ENCODE measurements at places on chromosomes 12 and 14.

GRCh38 chr12:89943463-89943862 is 234.8 kb upstream of the ATP2B1 start:
- no peak for DNase-seq

- DNase-seq = no peak
Measured at GRCh38 chr12:38056701-38057689, 259.6 kb upstream of the ALG10B start.

DNA sequence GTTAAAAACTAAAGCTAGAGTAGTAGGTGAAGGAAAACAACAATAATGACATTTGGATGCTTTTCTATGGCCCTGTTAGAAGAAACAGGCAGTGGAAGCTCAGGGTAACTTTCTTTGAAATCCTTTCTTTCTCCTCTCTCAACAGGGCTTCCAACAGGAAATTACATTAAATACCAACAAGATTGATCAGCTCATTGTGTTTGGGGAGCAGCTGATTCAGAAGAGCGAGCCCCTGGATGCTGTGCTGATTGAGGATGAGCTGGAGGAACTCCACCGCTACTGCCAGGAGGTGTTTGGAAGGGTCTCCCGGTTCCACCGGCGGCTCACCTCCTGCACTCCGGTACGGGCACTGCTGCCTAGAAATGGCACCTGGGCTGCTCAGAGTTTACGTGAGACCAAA is 81.5 kb downstream of the ESR2 start:
- DNase-seq = no peak

DNA sequence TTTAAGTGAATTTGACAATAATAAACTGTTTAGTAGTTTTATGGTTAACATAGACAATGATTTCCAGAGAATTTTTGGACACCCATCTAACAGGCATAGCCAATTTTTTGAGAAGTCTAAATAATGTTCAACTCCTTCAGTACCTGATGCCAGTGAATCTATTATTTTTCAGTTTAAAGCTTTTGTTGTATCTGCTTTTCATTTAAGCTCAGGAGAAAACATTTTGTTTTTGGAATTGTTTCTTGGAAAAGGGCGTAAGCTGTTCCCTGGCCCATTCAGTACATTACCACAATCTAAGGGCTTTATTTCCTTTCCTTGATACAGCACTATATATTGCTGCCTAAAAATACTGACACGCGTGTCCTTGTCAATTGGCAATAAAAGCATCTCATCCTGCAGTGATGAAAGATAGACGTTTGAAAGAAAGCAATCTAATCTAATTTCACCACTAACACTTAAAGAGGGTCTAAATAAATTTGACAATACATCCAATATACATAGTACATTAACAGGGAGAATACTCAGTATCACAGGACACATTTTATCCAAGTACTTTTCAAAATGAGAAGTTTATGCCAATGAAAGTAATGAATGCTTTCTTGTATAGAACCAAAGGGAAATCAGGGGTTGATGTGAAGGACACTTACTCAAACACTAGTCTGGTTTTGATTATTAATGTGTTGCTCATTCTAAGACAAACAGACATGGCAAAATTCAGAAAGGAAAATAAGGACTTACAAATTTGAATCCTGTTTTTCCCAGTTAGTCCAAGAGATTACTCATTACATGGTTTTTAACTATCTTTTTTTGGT is 104.2 kb upstream of the LGR5 start:
- DNase-seq = no peak

DNA sequence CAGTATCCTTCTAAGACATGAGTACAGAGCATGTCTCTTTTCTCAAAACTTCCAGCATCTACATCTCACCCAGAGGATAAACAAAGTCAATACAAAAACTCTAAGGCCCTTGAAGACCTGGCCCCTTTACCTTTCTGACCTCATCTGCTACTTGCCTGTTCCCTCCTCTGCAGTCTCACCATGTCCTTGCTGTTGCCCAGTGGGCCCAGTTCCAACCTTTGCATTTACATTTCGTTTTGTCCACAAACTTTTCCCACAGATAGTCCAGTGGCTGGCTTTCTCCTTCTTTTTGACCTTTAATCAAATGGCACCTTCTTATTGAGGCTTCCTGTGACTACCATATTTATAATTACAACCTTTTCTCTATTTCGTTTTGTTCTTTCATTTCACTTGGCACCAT is 1.6 kb downstream of the IRAK4 start:
- DNase-seq = no peak

- DNase-seq = no peak
Measured at GRCh38 chr12:60035835-60036234, 440.0 kb downstream of the SLC16A7 start.

DNA sequence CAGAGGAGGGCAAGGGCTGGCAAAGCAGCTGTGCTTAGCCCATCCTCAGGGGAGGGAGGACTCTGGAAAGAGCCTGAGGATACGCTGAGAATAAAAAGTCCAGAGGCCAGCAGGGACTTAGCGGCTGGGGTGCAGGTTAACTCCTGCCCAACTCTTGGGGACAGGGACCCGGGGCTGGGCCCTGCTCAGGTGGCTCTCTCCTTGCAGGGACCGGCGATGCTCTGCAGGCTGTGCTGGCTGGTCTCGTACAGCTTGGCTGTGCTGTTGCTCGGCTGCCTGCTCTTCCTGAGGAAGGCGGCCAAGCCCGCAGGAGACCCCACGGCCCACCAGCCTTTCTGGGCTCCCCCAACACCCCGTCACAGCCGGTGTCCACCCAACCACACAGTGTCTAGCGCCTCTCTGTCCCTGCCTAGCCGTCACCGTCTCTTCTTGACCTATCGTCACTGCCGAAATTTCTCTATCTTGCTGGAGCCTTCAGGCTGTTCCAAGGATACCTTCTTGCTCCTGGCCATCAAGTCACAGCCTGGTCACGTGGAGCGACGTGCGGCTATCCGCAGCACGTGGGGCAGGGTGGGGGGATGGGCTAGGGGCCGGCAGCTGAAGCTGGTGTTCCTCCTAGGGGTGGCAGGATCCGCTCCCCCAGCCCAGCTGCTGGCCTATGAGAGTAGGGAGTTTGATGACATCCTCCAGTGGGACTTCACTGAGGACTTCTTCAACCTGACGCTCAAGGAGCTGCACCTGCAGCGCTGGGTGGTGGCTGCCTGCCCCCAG is 2.8 kb downstream of the B3GNT4 start:
- no peak for DNase-seq

- no peak for DNase-seq
Measured at GRCh38 chr12:13169272-13169671, 27.3 kb upstream of the EMP1 start.

DNA sequence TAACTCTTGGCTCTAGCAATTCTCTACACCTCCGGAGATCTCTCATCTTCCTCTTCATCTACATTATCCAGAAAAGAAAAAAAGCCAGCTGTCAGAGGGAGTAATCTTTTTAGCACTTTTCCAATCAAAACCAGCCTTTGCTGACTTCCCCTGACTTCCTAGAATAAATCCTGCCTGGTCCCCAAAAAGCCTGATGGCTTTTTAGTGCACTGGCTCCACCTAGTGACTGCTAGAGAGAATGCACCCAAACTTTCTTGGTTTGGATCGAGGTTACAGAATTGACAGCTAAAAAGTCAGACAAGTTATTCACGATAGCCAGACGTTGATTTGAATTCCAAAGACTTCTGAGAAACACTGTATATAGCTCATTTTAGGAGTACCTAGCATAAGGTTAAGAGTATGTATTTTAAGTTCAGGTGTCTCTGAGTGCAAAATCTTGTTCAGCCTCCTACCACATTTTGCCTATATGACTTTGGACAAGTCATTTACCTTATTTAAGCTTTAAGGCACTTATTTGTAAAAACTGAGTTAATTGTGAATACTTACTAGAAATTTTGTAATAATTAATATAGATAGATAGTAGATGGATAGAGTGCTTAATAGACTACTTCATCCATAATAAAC is 185.7 kb upstream of the GRIN2B start:
- DNase-seq = peak; percentile 10

DNA sequence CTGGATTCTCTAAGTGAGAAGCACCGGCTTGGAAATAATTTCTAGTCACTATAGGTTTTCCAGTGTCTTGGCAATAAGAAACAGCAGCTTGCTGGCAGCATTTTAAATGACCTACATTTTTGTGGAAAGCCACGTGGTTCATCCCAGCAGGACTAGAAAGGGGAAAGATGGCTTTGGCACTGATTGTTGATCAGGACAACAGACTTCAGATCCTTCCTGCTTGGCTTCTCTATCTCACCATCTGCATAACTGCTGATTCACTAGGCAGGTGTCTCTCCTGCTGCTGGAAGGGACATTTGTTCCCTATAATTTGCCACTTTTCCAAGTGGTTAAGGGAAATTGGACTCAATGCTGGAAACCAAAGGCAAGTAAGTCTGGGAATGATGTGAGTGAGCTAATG is 131.0 kb downstream of the TTC8 start:
- DNase-seq = no peak

DNA sequence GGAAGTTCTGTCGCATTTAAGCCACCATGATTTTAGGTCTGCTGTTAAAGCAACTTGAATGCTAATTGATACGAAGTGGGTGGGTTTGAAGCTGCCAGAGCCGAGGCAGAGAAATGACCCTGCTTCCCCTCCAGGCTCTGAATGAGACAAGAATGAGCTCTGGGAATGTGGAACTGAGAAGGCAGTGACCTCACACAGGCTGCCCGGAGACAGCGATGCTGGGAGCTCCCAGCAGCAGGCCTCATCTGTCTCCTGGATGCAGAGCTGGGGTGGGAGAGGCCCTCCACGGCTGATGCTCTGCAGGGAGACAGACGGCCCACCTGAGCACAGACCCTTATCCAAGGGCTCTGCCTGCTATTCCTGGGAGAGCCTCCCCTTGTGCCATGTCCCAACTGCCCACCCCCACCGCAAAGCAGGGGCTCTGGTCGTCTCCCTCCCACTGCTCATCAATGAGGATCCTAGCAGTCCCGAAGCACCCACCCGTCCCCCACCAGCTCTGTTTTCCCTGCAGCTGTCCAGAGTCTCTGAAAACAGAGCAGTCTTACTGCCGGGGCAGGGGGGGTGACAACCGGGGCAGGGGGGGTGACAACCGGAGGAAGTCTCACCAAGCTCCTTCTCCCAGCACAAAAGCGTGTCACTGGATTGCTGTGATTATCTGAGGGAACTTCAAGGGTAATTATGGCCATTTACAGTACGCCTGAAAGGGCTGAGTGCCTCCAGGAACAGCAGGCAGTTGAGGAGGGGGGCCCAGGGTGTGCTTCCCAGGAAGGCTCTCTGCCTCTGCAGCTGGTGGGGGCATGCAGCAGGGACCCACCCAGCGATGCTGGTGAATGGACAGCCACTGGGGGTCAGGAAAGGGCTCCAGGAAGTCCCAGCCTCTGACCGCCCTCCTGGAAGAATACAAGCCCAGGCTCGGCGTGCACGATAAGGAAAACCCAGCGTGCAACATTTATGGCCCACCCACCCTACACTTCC is 67.8 kb downstream of the CHGA start:
- DNase-seq = no peak

DNA sequence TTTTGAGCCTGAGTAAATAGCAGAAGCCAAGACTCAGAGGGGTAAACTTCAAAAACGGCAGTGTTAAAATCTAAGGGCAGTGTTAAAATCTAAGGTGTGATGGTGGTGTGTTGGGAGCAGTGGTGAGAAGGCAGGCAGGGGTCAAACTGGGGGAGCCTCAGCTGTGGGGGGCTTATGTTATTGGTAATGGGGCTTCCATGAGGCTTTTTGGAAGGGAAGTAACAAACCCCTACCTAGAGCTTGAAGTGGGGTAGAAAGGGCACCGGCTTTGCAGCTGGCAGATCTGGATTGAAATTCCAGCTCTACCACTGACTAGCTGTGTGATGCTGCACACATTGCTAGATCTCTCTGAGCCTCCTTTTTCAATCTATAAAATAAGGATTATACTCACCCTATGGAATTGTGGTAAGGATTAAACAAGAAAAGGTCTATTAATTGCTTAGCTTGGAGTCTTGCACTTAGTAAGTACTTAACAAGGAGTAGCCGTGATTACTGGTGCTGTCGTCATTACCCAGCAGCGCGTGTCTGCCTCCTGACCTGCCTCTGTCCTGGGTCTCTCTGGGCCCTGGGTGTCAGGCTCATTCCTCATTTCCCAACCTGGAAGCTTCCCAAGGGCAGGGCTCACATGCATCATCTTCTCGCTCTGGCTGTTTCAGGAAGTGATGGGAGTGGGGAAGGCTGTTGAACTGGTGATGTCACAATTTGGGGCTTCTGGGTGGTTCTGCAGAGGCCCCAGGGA is 18.5 kb upstream of the KRT80 start:
- no peak for DNase-seq

- no peak for DNase-seq
Measured at GRCh38 chr14:102523569-102524450, 14.2 kb upstream of the ANKRD9 start.

DNA sequence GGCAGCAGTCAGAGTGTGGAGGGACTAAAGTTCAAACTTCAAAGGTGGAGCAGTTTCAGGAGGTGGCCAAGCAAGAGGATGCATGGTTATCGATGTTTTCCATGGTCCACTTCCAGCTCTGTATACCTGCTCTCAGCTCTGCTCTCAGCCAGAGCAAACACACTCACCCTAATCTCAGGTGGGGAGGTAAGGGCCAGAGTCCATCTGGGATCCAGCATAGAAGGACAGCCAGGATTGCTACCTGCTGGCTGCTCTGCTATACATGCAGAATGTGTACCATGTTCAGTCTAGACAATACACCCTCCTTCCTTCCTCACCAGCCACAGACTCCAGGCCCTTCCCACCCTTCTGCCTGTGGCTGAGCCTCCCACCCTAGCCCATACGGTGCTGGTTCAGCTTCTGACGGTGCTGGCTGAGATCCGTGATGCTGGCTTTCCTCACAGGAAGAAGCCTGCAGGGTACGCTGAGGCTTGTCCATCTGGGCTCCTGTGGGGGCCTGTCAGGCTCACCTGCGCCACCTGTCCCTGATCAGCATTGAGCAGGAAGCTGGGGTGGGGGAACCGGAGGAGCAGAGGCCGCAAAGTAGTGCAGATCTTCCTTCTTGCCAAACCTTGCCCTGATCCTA is 2.4 kb downstream of the CBLN3 start:
- DNase-seq = no peak

DNA sequence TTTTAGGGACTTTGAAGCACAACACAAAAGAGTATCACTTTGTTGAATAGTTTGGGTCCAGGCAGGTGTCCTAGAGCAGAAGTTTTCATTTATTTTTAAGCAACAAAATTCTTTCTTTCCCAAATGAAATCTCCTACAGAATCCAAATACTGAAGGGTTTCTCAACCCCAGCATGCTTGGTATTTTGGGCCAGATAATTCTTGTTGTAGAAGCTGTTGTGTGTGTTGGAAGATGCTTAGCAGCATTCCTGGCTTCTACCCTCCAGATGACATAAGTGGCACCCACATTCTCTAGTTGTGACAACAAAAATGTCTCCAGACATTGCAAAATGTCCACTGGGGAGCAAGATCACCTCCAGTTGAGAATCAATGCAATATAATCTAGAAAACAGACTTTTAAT is 97.8 kb downstream of the PRKCH start:
- DNase-seq = no peak

- no peak for DNase-seq
Measured at GRCh38 chr12:56695327-56696101, 7.4 kb upstream of the PTGES3 start.

GRCh38 chr12:28958553-28959195 is 190.4 kb upstream of the FAR2 start:
- no peak for DNase-seq

GRCh38 chr14:57314396-57315089 is 45.8 kb downstream of the AP5M1 start:
- peak; percentile 17 for DNase-seq

- no peak for DNase-seq
Measured at GRCh38 chr12:105946493-105946901, 192.3 kb downstream of the NUAK1 start.

Data from T-helper 2 cell (primary cell).